ENCODE measurements at places on chromosomes 3 and 15.
A peak's percentile ranks its signal among the peaks of the same experiment; 100 is the strongest.

GRCh38 chr3:52194485-52195290, 3.3 kb upstream of the ALAS1 start:
- no peak for DNase-seq

GRCh38 chr3:47578119-47578632, 489 bp downstream of the CSPG5 start:
- peak; percentile 46 for DNase-seq

GRCh38 chr3:160618878-160619277, 53.5 kb upstream of the KPNA4 start:
- no peak for DNase-seq

DNA sequence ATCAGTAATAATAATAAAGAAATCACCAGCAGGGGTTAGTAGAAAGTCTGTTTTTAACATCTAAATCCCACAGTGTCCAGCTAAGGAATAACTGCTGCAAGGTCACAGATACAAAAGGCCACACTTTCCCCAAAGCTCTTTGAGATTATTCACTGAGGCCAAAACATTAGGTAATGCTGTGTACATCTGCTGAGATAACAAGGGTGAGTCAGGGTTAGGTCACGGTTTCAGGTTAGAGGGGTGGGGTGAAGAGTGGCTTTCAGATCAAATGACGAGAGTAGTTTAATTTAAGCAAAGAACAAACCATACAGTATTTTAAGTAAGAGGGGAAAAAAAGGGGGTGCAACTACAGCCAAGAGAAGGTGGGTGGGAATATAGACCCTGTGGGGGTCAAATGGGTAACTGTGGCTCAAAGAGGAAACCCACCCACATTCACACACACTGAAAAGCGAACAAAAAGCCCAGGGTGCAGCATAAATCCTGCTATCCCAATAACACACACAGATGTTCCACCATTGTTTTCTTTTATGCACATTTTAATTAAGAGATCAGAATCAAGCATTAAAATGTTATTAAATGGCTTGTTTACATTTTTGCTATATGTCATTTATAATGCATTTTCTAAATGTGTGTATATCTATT, 412.9 kb downstream of the TIGIT start:
- DNase-seq: peak; percentile 49

- DNase-seq: peak; percentile 76
Measured at GRCh38 chr3:131221731-131222130, 159.8 kb upstream of the NUDT16 start.

DNA sequence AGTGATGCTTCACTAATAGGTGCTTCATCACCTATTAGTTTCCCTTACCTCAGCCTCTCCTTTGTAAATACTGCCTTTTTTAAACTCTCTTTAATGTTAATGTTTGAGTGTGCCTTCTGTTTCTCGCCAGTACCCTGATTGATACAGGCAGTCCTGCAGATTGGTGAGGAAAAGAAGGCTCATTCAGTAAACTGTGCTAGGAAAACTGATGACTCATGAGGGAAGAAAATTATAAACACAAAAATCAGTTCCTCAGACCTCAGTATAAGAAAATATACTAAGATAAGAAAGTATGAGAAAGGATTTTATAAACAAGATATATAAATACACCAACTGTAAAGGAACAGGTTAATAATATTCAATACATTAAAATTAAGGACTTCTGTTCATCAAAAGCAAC, 54.8 kb upstream of the OXTR start:
- DNase-seq: no peak

- no peak for DNase-seq
Measured at GRCh38 chr3:104879919-104880318, 486.8 kb upstream of the ALCAM start.

DNA sequence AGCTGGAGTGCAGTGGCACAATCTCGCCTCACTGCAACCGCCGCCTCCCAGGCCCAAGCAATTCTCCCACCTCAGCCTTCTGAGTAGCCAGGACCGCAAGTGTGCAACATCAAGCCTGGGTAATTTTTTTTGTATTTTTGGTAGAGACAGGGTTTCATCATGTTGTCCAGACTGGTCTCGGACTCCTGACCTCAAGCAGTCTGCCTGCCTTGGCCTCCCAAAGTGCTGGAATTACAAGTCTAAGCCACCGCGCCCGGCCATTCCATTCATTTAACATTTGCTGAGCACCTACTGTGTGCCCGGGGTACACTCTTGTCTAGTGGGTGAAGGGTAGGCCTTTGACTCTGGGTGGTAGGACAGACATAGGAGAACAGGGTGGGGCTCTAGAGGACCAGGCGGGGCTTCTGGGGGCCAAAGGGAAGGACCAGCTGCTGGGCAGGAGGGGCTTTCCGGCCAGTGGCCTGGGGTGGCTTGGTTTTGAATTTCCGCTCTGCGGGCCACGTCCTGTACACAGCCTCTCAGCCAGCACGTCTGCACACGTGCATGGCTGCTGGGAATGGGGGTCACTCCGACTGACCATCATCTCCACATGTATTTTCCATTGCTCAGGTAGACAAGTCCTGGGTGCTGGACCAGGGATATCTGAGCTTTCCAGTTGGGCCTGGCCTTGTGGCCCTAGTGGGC, 2.4 kb downstream of the SLC38A3 start:
- no peak for DNase-seq

GRCh38 chr3:123739754-123740153, 144.4 kb downstream of the MYLK start:
- peak; percentile 55 for DNase-seq

DNA sequence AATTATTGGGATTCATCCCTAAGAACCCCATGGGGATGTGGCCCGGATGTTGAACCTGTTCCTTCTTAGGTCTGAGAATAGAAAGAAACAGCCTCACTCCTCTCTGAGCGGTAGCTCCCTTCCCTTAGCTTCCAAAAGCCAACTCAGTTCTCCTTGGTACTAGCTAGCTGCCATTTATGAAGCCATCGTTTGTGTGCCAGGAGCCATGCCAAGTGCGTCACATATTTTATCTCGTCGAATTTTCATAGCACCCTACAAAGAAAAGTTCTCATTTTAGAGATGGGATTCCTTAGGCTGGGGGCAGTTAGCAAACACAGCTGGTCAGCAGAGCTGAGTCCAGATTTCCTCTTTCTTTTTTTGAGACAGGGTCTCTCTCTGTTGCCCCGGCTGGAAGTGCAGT, 45.4 kb upstream of the GLCE start:
- no peak for DNase-seq

DNA sequence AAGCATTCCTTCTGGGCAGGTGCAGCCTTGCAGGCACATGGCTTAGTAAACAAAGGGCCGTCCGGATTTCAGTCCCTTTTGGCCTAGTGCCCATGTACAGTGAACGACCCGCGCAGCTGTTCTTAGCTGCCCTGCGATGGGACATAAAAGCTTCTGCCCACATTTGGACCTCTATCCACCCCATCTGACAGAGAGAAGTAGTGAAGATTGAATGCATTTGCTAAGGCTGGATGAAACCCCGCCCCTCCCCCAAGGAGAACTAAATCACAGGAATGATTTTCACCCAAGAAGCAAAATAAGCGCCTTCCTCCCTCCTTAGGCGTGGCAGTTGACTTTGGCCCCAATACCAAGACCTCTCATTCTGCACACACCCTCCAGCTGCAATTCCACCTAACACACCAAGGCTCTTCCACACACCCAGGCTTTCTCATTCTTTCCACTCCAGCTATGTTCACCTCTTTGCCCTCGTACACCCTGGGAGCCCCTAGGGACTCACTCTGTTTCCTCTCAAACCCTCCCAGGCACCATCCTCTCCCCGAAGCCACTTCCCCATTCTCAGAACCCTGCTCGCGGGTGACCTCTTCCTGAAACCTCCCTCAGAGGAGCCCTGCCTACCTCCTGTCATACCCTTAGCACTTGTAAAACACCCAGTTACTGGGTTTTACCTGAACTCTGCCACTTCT, 14.1 kb upstream of the HRH1 start:
- no peak for DNase-seq

DNA sequence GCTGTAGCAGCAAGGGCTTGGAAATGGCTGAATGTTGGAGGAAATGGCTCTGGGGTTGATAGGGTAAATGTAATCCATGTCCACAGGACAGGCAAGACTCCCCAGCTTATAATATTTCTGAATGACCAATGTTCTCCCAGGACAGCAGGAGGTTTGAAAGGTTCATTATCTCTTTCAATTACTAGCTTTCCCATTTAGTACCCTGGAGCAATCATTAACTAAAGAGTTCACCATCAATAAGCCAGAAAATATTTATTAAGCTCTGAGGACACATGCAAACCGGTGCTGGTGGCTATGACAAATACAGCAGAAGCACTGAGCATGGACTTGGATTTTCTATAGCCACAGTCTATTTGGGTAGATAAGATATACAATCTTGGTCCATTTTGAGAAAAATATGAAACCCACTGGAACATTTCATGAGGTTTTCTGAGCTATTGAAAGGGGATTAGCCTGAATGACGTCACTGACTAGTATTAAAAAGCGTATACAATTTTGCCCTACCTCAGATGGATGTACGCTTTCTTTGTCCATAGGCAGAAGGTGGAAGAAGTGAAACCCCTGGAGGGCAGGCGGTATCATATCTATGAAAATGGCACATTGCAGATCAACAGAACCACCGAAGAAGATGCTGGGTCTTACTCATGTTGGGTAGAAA, 166.2 kb downstream of the CHL1 start:
- no peak for DNase-seq

GRCh38 chr15:92538115-92538514, 117.5 kb downstream of the FAM174B start:
- no peak for DNase-seq

DNA sequence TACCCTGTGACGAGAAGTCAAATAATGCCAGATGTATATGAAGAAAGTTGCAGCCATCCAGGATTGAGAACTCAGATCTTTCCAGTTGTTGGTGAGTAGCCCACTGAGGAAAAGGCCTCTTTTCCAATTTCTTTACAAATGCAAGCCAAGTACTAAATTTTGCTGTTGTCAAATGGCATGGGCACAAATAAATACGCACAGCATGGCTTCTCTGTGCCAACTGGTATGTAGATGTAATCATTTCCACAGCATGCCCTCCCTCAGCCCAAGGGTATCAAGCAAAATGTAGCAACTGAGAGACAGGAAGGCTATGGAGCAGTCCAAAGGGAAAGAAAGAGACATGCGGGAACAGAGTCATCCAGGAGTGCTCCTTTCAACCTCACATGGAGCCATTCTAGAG, 105.4 kb downstream of the FGF12 start:
- DNase-seq: no peak

DNA sequence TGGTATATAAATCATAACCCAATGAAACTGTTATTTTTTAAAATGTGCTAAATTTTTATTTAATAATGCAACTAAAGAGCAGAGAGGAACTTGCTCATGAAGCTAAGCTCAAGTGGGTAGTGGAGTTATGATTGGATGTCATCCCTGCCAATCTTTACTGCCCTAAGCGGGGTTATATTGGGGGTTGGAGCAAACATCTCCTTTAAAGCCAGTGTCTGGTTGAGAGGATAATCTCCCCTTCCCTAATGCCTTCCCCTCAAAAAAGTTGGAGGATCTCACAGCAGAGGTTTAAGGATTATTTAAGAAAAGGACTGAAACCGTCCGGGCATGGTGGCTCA, 32.1 kb upstream of the CLASP2 start:
- DNase-seq: no peak

DNA sequence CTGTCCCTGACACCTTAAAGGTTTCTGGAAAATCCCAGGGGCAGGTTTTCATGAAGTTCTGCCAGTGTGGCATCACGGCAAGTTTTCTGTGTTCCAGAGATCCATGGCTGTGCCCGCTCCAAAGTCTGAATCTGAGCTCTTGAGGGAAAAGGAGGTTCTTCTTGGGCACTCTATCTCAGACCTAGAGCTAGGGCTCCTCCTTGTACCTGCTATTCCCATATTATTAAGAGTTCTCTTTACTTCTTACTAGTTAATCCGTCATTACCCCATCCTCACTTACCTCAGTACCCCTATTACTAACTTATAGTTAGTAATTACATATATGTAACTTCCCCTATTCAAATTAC, 5.9 kb upstream of the TRA2B start:
- no peak for DNase-seq

- no peak for DNase-seq
Measured at GRCh38 chr3:65485826-65486469, 552.8 kb downstream of the MAGI1 start.

DNA sequence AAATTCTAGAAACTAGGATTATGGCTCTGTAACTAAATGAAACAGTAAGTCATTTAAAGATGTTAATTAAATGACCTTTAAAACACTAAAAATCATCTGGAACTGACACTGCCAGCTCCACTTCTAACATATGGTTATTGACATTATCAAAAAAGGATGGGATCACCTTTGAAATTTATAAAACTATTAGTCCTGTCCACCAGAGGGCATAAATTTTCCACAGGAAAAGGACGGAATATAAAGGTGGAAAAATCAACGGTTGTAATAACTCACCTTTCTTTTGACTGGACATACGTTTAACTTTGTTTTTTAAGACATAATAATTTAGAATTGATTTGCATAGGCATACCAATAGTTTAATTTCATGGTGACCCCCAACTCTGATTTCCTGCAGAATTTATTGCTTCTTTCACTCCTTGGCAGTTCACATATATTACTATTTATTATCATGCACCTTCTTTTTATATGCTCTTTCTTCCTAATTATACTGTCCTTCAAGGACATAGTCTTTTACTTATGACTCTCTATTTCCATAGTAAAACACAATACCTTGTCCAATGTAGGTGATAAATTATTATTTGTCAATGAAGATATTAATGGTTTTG, 345.7 kb downstream of the CADM2 start:
- peak; percentile 14 for DNase-seq

GRCh38 chr3:177069514-177070329, 127.6 kb downstream of the TBL1XR1 start:
- peak; percentile 16 for DNase-seq

GRCh38 chr3:120903221-120903620, 4.8 kb upstream of the STXBP5L start:
- no peak for DNase-seq

DNA sequence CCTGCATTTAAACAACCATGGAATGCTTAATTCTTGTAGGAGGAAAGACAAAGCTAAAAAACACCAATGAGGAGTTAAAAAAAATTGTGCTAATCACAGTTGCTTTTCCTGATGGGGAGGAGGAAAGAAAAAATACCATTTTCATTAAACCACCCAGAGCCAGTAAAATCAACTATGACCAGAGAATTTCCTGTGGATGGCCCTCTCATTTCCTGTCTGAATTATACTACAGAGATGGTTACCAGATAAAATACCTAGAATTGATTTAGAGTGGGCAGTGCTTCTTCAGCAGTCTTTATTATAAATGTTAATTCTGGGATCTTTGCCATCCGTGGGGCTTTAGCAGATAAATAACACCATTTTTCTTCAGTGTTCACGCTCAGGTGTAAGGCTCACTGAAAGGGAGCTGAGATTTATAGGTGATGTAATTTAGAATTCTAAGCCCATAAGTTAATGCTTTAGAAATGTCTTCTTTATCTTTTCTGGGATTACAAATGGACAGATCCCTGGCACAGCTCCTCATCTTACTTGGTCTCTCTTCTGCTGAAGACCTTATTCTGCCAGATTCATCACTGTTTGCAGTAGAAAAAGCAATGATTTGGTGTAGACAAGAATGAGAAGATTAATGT, 37.9 kb downstream of the RETNLB start:
- no peak for DNase-seq

Measured in astrocyte of the hippocampus (primary cell).